Left lung (tissue), 14 donors: ENCODE measurements at places on chromosomes 2 and 18. TPM values are rescaled to one million over a fixed set of nuclear protein-coding genes. Genes with fewer than 3 reads are reported as not detected.

DNA sequence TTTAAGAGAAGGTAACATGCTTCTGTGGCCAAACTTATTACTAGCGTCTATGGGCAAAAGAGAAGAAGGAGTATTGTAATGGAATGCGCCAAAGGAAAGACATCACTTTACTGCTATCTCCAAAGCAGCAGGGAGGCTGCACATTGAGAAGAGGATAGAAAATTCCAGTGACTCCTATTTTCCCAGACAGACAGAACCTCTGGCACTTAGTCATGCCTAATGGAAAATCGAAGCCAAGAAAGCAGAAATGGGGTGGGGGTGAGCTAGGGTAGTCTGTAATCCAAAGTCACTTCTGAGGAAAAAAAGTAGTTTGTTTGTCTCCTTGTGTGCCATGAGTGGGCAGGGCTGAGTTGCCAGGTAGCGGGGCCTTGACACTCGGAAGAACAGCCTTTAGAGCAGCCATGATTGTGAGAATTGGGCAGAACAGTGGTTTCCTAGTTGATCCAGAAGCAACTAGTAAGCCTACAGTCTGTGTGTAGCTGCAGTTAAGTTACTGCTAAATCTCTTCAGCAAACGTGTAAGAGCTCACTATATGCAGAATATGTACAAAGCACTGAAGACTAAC lies 79.4 kb upstream of the FOSL2 start:
- no peak for DNase-seq

DNA sequence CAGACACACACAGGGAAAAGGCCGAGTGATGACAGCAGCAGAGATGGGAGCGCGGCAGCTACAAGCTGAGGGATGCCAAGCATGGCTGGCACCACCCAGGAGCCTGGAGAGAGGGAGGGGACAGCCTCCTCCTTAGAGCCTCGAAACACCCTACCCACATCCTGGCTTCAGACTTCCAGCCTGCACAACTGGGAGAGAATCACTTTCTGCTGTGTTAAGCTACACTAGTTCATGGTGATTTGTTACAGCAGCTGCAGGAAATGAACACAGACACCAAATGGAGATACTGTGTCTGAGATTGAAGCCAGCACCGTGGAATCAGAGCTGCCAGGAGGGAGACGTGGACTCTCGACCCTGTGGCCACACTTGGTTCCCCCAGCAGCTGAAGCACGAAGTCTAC lies 27.5 kb upstream of the FOSL2 start:
- DNase-seq, result no peak

HOXD13 gene
- not detected for total RNA-seq

POTEI gene
- not detected for total RNA-seq

CHST10 gene
- 7.3 TPM for total RNA-seq

TMEM163 gene
- 48.4 TPM for total RNA-seq

DNA sequence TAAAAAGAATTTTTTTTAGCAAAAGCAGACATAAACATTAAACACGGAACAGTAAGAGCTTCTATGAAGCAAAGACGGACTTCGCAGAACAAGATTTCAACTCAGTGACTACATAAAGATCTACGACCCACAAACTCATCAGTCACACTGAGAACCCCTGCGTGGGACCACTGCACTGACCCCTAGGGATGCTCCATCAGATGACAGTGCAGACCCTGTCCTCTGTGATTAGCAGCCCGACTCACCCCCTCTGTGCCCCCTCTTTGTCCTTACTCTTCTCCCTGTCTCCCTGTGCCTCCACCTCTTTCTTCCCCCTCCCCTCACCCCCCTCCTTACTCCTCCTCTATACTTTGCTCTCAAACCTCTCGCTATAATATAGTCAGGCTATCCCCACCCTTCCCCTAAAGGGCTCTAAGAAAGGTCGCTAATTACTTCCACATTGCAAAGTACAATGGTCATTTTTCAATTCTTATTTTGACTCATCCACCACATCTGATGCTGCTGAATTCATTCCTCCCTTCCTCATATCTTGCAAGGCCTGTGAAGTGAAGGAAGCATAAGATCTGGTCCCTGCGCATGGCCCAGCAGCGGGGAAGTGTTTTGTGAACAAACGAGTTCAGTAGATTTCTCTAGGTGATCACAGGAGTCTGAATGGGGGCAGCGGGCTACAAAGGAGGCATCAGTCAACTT lies 89.3 kb downstream of the CABYR start:
- DNase-seq, result no peak
